MV-4-11 (cell line): ENCODE measurements at places on chromosomes 4 and X.

GRCh38 chrX:85569096-85569495 is 189.6 kb upstream of the POF1B start:
- DNase-seq = no peak

DNA sequence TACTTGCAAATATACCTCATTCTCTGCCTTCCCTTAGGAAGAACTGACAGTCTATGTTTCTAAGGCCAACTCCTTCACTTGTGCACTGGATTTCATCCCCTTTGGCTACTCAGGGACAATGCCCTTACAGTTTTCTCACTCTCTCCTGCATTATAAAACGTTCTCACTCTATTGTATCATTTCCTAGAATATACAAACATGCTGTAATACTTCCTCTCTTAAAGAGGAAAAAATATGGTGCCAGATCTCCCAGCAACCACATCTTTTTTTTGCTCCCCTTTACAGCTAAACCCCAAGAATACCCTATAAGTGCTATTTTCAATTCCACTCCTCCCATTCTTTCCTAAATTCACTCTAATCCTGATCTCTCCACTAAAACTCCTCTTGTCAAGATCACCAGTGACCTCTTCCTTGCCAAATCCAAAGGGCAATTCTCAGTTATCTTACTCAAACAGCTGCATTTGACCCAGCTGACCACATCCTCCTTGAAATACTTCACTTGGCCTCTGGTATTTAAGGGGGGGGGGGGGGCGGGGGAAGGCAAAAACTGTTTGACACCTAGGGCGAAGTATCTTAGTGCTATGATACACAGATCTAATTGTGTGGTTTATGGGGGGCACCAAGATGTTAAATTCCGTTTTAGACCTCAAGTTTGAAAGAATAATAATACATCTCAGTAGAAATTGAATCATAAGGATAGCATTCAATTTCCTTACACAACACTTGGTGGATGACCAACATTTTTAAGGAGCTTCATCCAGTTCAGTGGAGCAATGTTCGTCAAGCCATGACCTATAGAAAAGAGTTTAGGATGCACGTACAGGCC is 1.6 kb downstream of the RCHY1 start:
- DNase-seq = peak; percentile 81

GRCh38 chrX:124555036-124555595 is 208.8 kb downstream of the SH2D1A start:
- no peak for DNase-seq

- DNase-seq = no peak
These were observed 271.2 kb downstream of the FBXO8 start for GRCh38 chr4:174012135-174012885.

GRCh38 chr4:7971881-7972500 is 32.3 kb upstream of the AFAP1 start:
- DNase-seq = no peak

DNA sequence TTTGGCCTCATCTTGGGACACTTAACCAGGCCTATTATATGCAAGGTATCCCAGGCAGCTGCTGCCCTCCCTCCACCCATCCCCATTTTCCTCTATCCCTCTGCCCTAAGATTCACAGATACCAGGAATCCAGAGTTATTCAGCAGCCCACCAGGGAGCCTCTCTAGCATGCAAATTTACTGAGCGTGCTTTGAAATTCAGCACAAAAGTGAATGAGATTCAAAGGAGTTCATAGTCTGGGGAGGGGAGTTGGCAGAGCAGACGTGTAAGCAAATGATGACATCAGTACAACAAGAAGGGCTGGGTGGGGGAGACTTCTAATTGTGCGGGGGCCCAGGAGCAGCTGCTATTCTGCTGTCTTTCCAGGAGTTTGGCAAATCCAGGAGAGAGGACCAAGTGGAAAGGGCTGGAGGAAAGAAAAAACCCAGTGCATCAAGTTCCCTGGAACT is 1.7 kb upstream of the MTM1 start:
- no peak for DNase-seq

- peak; percentile 23 for DNase-seq
These were observed 6.9 kb downstream of the KLHL5 start for GRCh38 chr4:39068907-39069306.

GRCh38 chr4:147799986-147800555 is 68.2 kb downstream of the ARHGAP10 start:
- peak; percentile 83 for DNase-seq

- DNase-seq = no peak
These were observed 146.7 kb downstream of the TBL1X start for GRCh38 chrX:9611436-9612145.

GRCh38 chr4:101153653-101154052 is 193.7 kb downstream of the PPP3CA start:
- no peak for DNase-seq

DNA sequence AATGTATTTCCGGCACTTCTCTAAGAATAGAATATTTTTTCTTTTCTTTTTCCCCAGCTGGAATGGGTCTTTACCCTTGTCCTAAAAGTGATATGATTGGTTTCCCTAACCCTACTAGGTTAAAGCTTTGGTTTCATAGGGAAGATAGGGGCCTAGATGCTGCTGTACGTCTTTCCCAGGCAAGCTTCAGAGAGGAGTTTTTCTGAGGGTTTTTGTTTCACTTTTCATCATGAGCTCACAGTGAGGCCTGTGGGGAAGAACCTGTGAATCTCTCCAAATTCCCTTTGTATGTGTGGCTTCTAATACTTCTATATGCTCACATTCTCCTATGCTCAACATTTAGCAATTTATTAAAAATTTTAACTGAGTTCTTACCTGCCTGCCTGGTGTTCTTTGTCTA is 320.0 kb upstream of the PCDH18 start:
- DNase-seq = no peak

DNA sequence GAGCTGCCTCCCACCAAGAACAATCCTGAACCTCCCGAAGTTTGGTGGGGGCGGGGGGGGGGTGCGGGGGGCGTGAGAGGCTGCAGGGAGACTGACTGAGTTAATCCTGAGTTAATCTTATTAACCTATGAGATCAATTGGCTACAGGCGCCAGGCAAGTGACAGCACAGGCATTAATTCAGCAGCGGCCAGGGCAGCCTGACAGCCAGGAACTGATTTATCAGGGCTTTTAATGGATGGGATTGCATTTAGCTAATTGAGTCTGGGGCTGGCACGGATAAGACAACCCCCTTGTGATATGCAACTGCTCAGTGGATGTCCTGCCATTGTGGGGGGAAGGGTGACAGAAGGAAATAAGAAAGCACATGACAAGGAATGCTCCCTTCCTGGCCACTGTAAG is 16.3 kb downstream of the RTL5 start:
- no peak for DNase-seq

DNA sequence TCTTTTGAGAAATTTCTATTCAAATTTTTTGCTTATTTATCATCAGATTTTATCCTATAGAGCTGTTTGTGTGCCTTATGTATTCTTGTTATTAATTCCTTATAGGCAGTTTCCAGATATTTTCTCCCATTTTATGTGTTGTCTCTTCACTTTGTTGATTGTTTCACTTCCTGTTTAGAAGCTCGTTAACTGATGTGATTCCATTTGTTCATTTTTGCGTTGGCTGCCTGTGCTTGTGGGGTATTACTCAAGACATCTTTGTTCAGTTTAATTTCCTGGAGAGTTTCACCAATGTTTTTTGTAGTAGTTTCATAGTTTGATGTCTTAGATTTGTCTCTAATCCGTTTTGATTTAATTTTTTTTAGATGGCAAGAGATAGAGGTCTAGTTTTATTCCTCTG is 14.6 kb downstream of the ZNF718 start:
- peak; percentile 76 for DNase-seq

GRCh38 chr4:26342328-26343037 is 21.7 kb downstream of the RBPJ start:
- peak; percentile 54 for DNase-seq

DNA sequence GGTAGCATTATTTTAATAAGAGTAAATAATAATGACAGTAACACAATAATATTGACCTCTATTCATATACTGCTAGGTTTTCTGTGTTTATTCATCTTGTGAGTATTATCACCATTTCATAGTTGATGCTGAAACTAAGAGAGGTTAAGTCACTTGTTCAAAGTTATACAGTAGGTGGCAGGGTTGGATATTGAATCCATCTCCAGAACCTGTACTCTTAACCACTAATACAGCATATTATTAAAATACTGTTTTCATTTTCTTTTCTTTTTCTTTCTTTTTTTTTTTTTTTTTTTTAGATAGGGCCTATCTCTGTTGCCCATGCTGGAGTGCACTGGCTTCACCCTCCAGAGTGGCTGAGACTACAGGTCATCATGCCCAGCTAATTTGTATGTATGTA is 7.1 kb upstream of the ELF2 start:
- peak; percentile 35 for DNase-seq

DNA sequence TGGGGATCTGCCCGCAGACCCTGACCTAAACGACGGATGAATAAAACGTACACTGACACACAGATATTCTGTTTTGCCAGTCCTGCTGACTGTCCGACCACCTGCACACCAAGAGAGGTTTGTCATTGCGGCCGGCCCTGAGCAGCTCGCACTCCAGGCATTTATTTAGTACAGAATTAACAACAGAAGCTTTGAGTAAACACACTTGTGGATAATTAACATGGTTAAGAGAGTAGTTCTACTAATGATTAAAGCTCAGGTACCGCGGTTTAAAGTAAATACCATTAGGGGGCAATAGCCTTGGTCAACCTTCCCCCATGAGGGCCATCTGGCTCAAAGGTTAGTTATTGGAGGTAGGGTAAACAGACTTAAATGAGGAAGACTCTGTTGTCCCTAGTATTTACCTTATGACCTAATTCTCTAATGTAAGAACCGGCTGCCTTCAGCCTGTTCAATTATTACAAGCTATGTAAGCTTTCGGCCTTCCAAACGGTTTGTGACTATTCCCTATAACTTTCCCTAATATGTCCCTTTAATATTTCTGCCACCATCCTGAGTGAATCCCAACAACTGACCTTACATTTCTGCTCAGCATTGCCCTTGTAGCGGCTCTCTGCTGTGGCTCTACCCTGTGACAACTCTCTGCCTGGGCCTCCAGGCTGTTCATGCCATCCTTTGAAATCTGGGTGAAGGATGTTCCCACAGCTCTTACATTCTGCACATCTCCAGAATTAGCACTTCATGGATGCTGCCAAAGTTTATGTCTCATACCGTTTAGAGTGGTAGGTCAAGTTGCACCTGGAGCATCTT is 46.9 kb upstream of the SYTL5 start:
- DNase-seq = no peak

- DNase-seq = no peak
These were observed 41.4 kb downstream of the SPRY1 start for GRCh38 chr4:123438031-123438430.

DNA sequence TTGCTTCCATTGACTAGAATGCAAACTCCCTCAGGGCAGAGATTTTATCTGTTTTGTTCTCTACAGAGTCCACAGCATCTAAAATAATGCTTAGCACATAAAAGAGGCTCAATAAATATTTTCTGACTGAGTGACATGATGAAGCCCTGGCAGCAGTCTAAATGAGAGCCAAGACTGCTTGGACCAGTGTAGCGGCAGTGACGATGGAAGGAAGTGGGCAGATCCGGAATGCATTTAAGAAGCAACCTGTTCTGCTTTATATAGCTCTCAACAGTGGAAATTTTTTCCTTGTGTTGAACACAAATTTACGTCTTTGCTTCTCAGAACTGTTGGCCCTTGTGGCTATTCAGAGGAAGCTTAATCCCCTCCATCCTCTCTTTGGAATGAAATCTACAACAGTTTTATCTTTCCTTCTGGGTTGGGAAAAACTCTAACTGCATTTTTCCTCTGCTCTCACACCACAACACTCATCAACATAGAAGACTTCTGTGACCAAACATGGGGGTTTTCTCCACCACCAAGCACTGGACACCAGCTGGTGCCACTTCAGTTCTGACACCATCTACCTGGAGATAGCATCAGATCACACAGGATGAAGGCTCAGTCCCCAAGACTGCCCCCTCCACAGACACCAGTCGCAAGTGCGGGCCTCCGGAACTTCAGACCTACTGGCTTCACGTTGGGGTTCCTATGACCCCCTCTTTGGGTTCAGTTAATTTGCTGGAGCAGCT is 7.0 kb upstream of the BEND4 start:
- DNase-seq = no peak

GRCh38 chrX:68018248-68019203 is 414.8 kb downstream of the OPHN1 start:
- peak; percentile 27 for DNase-seq

- DNase-seq = no peak
These were observed 156.1 kb downstream of the ZNF330 start for GRCh38 chr4:141376769-141377168.

- DNase-seq = peak; percentile 44
These were observed 8.0 kb downstream of the OFD1 start for GRCh38 chrX:13742397-13743176.

- DNase-seq = no peak
These were observed 14.1 kb upstream of the PAPSS1 start for GRCh38 chr4:107734120-107734519.

- DNase-seq = no peak
These were observed 1.5 kb downstream of the COX18 start for GRCh38 chr4:73067971-73068394.

GRCh38 chrX:48700951-48701653 is 4.6 kb downstream of the SUV39H1 start:
- peak; percentile 16 for DNase-seq

DNA sequence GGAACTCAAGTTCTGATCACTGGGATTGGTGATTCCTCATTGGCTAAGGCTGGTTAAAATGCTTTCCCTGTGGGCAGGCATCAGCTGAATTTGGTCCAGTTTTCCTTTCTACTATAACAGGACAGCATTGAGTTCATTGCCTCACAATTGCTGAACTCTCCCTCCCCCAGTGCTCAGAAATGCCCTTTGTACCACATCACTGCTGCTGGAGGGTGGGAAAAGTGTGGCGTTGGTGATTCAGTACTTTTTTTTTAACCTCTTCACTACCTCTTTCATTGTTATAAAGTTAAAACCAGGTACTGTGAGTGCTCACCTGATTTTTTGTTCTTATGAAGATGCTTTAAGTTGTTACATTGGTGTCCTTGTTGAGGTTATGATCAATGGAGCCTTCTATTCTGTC is 69.3 kb upstream of the IL2 start:
- no peak for DNase-seq

DNA sequence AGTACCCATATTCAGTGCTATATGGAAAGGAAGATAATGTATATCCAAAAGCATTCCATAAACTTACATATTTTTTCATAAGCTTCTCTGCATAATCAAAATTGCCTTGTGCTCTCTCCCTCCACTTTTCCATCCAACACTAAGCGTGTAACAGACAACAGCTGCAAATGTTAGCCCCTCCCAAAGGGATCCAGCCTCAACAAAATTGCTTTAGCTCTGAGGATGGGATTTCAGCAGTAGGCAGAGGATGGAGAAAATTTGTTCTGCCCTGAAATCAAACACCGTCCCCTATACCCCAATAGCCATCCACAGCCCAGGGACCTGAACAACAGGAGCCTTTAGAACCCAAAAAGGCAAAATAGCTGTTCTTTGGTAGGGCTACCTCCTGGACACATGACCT is 28.8 kb upstream of the FGF13 start:
- DNase-seq = no peak
